ENCODE measurements at places on chromosomes 1 and 21.
A peak's percentile ranks its signal among the peaks of the same experiment; 100 is the strongest.

DNA sequence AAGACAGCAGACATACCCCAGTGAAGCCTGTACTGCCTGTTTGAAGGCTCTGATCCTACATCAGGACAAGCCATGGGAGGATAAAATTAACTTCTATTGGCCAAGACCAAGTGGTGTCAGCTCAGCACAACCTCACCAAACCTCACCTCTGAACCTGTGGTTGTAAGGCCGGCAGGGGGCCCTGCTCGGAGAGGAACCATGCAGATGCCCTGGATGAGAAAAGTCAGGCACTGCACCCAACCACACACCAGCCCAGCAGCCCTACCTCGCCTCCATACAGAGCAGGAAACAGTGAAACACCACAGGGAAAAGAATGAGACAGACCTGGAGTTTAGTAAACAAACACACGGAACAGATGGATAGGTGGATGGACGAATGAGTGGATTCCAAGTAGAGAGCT, 70.0 kb upstream of the PAX7 start:
- DNase-seq: no peak

DNA sequence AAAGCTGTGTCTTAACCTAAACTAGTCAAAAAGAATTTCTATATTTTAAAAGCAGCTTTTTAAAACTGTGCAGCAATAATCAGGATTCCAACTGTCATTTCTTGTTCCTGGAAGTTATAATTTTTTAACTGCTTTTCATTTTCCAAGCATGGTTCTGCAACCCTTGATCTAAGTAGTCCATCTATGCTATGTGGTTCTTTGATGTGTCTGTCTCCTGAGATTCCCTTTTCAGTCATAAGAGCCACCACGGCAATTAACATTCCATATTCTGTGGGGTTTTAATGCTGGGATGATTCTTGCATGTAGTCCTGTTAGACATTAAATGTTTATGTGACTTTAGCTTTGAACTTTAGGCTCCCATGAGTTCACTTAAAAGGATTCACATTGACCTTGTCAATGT, 220.4 kb downstream of the TPR start:
- DNase-seq: no peak

DNA sequence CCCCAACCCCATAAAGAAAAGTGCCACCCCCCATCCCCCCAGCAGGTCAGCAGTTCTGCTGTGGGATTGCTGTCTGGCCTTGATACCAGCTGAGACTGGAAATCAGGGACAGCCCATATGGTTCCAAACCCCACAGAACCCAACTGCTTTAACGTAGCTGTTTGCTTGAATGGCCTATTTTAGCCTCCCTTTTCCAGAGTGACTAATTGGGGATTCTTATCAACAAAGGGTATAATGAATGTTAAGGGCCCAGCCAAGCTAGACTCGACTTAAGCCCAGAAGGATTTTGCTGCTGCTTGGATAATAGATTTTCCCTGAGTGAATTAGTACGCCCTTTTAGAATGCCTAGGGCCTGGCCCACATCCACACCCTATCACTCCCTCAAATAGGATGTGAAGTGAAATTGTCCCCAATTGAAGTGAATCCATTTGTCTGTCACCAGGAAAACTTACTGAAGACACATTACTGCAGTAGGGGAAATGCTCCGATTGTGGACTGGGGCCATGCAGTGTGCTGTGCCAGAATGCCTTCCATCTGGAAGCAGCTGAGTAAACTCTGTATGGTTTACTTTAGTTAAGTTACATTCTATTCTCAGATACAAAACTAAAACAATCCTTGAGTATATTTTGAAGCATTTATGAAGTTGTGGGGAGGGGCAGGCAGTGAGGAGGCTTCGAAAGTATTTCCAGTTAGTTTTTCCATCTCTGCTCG, 156.9 kb downstream of the DHRS3 start:
- no peak for DNase-seq

DNA sequence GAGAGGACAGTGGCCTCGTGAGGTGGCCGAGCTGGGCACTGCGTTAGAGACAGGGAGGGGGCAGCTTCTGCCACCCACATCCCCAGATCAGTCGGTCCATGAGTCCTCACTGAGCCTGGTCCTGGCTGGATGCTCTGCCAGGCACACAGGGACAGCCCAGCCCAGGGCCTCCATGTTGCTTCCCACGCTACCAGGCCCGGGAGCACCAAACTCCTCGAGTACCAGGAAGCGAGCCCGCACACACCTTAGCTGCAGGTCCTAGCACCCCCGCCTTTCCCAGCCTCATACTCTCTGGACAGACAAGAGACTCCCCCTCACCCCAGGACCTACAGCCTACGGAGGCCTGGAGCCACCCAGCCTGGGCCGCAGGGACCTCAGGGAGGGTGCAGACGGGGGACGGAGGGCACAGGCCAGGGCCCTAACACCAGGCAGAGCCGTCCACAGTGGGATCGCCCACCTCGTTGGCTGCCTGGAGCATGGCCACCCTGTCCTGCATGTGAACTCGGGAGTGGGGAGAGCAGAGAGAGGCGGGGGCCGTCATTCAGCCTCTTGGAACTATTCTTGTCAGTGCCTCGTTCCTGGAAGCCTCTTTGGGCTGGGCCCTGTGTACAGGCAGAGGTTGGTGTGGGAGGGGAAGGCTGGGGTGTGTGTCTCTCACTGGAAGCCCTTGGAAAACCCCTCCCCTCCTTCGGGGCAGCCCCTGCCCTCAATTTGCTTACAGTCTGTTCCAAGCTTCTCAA, 90.9 kb upstream of the RUNX3 start:
- DNase-seq: no peak

- DNase-seq: no peak
These were observed 36.2 kb downstream of the CELF3 start for GRCh38 chr1:151680391-151680790.

GRCh38 chr1:208541225-208541855, 297.2 kb upstream of the PLXNA2 start:
- no peak for DNase-seq

- no peak for DNase-seq
These were observed 582 bp upstream of the KCNAB2 start for GRCh38 chr1:6045110-6045502.

DNA sequence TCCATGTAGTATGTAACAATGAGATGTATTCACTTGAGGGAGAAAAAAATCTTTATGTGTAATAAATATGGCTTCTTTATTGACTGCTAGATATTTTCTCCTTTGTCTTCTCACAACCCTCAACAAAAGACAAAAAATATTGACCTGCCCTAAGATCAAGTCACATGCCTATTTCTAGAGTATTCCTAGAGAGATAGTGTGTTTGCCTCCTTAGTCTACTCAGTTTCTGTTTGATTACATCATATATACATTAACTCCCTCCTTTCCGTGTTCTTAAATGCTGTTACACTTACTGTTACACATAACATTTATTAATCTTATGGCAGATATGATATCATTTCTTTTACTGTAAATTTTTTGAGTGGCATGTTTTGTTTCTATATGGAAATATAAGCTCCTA, 281.6 kb upstream of the RGS18 start:
- DNase-seq: no peak

- no peak for DNase-seq
These were observed 240.4 kb downstream of the HMCN1 start for GRCh38 chr1:185974367-185975170.

GRCh38 chr1:168134642-168135041, 2.1 kb downstream of the GPR161 start:
- no peak for DNase-seq

GRCh38 chr1:39894884-39895495, 6.7 kb downstream of the MYCL start:
- DNase-seq: no peak

GRCh38 chr1:226526801-226527595, 21.6 kb upstream of the STUM start:
- DNase-seq: no peak

- DNase-seq: no peak
These were observed 16.6 kb downstream of the BCAR3 start for GRCh38 chr1:93665015-93665414.

GRCh38 chr1:44423591-44424537, 18.8 kb downstream of the RNF220 start:
- no peak for DNase-seq

DNA sequence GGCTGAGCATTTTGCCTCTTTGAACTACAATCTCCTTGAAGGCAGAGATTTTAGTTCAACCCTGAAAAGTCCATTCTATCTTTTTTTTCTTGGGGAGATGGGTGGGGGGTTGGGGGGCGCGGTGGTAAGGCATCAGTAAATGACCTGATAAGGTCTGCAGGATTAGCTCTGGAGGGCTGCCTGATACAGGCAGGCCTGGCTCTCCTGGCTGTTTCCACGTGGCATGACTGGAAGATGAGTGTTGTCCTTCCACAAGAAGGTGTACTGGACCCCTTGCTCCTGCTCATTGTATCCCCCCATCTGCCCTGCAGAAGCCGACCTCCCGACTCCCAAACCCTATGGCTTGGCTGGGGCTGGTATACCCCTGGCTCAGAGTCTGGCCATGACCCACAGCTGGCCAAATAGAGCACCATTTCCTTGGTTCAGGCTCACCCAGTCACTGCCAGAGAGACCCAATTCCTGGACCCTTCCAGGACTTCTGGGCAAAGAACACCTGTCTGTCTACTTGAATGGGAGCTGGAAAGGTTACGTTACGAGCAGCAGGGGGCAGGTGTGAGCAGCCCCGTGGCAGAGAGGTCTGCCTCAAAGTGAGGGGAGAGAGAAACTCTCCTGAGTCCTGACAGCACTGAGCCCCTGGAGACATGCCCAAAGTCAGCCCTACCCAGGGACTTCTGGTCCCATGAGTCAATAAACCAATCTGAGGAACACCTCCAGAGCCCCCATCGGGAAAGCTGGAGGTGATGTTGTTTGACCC, 17.0 kb downstream of the DHRS3 start:
- DNase-seq: no peak

GRCh38 chr1:235341334-235341733, 13.0 kb downstream of the GGPS1 start:
- no peak for DNase-seq

GRCh38 chr1:224635356-224635755, 19.2 kb downstream of the CNIH3 start:
- DNase-seq: no peak

DNA sequence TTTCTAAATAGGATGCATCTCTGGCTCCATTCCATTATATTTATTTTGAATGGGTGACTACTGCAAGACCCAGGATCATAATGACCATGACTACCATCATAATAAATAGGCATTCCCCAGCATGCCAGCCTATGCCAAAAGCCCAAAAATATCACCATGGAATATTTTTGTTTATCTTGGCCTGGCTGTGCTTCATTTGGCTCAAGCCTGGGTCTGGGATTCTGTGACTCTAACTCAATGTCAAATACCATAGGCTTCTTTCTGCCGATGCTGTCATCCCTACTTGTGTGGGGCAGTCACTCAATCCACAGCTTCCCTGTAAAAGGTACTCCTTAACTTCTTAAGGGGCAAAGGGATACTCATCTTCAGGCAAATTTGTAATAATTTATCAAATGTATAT, 66.6 kb downstream of the DIRAS3 start:
- DNase-seq: no peak

DNA sequence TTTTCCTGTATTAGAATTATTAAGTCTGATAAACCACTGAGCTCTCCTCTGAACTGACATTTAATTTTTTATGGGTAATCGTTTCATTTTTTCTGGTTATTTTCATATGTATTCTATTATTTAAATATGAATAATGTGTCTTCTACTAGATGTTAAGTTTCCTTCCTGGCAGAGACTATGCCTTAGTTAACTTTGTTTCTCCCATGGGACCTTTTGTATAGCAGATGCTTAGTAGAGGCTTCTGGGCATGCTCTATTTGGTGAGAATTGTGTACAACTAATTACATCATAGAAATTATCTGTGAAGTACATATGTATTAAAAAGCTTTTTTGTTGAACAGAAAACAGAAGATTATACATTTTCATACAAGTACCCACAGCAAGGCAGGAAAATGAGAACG, 23.4 kb downstream of the CTBS start:
- no peak for DNase-seq

DNA sequence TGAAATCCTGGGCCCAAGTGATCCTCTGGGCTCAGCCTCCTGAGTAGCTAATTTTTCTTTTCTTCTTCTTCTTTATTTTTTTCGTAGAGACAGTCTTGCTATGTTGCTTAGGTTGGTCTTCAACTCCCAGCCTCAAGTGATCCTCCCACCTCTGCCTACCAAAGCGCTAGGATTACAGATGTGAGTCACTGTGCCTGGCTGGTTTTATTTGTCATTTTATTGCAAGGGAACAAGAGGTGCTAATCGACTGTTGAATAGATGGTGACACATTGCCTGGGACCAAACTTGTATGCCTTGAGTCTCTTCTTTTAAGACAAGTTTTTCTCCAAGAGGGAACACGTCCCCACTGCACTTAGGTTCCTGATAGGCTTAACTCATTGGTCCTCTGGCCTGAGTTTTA, 20.0 kb upstream of the KLHDC8A start:
- DNase-seq: no peak

GRCh38 chr1:209428241-209428921, 155.1 kb upstream of the CAMK1G start:
- DNase-seq: no peak

DNA sequence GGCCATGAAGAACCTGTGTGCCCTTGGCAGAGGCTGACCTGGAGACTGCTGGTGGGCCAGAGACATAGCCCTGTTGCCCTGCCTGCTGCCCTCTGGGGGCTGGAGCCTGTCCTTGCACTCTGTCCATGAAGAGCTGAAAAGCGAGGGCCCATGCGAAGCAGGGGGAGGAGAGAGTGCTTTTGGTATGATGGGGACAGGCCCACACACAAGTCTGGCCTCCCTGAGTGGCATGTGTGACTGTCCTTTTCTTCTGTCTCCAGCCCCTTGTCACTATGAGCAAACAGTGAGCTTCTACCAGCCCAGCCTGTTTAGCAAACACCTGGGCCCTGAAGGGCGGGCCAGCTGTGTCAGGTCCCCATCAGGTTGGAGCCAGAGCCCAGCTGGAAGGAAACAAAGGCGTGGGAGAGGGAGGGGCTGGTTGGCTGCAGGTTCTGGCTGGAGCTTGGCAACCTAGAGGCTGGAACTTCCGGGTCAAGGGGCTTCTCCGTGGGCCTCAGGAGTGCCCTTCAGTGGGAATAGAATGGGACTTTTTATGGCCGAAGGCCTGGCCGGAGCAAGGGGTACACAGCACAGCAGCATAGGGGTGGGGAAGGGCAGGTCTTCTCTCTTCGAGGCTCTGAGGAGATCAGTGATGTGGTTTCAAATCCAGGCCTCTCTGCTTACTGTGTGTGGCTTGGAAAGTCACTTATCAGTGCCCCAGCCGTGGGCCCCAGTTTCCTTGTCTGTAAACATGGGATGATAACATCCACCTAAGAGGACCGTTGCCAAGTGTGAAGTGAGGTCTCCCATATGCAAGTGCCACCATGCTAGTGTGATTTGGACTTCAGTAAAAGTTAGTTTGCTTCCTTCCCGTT, 14.3 kb downstream of the QSOX1 start:
- DNase-seq: peak; percentile 24

- DNase-seq: no peak
These were observed 26.8 kb downstream of the GORAB start for GRCh38 chr1:170558731-170559130.

GRCh38 chr1:53116307-53116810, 26.1 kb downstream of the SLC1A7 start:
- no peak for DNase-seq

DNA sequence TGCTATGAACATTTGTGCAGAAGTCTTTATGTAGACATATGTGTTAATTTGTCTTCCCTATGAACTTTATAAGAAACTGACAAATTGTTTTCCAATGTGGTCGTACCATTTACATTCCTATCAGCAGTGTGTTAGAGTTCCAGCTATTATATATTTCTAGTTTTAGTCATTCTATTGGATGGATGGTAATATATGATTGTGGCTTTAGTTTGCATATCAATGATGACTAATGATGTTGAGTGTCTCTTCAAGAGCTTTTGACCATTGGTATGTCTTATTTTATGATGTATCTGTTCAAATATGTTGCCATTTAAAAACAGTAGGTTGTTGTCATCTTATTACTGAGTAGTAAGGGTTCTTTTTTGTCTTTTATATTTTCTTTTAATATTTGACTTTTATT, 16.2 kb upstream of the ZNF326 start:
- DNase-seq: no peak

All from NCI-H1105 (cell line).